T-helper 17 cell (primary cell): ENCODE measurements at places on chromosomes 4 and X.

GRCh38 chr4:182649698-182650477 lies 267.3 kb downstream of the DCTD start:
- DNase-seq = no peak

- no peak for DNase-seq
Measured at GRCh38 chr4:93657527-93657926, 171.0 kb upstream of the ATOH1 start.

DNA sequence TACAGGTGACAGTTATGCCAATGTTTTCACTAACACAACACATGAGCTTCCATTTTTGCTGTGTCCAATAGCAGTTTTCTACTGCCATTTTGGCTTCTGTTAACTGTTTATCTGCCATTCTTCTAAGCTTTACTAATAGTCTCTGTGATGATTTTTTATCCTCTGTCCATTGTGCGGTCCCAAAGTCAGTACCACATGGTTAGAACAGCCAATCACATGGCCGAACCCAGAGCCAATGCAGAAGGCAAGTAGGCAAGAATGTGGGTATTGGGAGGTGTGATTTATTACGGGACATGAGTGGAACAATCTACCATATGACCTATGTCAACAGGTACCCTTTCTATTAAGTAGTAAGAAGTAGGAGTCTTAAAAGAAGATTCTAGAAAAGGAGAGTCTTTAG lies 61.5 kb downstream of the GRIA2 start:
- DNase-seq = no peak

GRCh38 chr4:176291748-176292147 lies 22.7 kb upstream of the ASB5 start:
- no peak for DNase-seq

GRCh38 chrX:11408109-11408405 lies 114.8 kb downstream of the AMELX start:
- no peak for DNase-seq

DNA sequence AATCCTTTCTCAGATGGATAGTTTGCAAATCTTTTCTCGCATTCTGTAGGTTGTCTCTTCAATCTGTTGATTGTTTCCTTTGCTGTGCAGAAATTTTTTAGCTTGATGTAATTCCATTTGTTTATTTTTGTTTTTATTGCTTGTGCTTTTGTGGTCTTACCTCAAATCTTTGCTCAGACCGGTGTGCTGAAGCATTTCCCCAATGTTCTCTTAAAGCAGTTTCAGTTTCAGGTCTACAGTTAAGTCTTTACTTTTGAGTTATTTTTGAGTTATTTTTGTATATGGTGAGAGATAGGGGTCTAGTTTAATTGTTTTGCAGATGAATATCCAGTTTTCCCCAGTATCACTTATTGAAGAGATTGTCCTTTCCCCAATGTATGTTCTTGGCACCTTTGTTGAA lies 18.2 kb upstream of the SLC25A14 start:
- DNase-seq = no peak

DNA sequence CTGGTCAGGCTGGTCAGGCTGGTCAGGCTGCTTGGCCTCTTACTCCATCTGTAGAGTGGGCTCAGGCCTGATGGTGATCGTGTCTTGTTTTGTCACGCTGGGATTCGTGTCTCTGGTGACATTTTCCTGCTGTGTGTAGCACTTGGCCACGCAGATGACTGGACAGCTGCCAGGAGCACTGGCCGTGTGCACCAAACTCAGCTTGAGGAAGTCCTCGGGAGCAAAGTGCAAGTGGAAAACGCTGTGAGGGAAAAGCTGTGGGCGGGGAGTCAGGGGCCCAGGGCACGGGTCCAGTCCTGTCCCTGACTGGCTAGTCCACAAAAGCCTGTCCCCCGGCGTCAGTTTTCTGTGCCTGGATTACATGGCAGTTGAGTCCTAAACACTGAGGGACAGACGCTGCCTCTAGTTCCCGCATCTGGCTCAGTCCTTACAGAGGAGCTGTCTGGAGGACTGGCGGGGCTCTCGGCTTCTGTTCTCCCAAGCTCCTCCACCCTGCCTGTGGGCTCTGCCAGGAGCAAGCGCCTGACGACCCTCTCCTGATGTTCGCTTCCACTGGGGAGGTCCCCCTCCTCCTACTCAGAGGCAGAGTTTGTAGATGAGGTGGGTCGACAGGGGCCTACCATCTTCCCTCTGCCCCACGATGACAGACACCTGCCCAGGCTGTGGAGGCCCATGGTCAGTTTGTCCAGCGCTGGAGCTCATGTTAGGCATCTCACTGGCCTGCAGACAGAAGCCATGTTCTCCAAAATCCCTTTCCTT lies 35.9 kb upstream of the GRPEL1 start:
- no peak for DNase-seq

- no peak for DNase-seq
Measured at GRCh38 chr4:155445306-155445705, 68.5 kb upstream of the MAP9 start.

- DNase-seq = no peak
Measured at GRCh38 chr4:53943345-53944085, 120.9 kb downstream of the CHIC2 start.

- DNase-seq = no peak
Measured at GRCh38 chr4:77854431-77855111, 8.1 kb upstream of the MRPL1 start.

GRCh38 chr4:27271555-27271954 lies 410.9 kb downstream of the STIM2 start:
- no peak for DNase-seq

GRCh38 chr4:89290727-89291516 lies 16.7 kb downstream of the GPRIN3 start:
- DNase-seq = no peak

- DNase-seq = no peak
Measured at GRCh38 chr4:42492962-42493361, 95.7 kb downstream of the SHISA3 start.

DNA sequence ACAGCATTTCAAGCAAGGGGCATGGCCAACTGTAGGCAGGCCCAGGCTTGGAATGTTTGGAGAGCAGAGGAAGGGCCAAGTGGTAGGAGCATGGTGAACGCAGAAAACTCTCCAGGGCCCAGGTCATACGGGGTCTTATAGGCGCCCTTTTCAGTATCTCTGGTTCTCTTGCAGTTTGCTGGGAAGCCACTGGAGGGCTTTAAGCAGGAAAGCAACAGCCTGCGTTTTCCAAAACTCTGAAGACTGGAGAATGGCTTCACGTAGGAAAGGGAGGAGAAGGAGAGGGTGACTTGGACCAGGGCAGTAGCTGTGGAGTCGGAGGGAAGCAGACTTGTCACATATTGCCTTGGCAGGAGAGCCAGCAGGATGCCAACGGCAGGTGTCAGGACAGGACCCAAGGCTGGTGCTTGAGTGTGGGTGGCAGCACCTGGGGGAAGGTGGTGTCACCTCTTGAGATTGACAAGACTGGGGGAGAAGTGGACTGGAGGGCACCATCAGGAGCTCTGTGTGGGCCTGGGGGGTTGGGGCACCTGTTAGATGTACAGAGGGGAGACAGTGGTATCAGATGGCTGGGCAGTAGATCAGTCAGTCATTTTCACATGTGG lies 21.9 kb downstream of the TKTL1 start:
- DNase-seq = peak; percentile 8

DNA sequence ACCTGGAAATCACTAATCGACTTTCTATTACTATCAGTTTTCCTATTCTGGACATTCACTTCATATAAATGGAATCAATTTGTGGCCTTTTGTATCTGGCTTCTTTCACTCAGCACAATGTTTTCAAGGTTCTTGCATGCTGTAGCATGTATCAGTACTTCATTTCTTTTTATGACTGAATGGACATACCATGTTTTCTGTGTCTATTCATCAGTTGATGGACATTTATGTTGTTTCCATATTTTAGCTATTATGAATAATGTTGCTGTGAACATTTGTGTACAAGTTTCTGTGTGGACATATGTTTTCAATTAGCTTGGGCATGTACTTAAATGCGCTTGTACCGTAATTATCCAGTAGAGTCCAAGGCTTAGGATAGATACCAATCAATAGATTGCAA lies 19.9 kb upstream of the RELL1 start:
- DNase-seq = no peak

DNA sequence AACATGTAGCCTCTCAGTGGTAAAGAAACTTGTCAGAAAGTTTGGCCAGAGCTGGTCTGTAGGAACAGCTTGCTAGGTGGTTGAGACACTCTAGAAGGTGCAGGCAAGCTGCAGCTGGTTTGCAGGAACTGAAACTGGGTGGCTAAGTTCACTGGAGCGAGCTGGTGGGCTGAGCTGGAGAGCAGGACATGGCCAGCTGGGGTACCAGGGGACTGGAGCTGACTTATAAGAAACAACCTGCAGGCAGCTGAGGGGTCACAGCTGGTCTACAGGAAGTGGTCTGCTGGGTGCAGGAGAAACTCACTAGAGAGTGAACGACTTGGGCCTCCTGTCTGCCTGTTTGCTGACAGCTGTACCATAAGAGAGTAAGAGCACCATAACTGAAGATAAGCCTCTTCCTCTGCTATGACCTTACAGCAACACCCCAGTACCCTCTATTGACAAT lies 157.1 kb upstream of the LNX1 start:
- no peak for DNase-seq

GRCh38 chr4:152458801-152459302 lies 77.0 kb downstream of the FBXW7 start:
- DNase-seq = no peak

DNA sequence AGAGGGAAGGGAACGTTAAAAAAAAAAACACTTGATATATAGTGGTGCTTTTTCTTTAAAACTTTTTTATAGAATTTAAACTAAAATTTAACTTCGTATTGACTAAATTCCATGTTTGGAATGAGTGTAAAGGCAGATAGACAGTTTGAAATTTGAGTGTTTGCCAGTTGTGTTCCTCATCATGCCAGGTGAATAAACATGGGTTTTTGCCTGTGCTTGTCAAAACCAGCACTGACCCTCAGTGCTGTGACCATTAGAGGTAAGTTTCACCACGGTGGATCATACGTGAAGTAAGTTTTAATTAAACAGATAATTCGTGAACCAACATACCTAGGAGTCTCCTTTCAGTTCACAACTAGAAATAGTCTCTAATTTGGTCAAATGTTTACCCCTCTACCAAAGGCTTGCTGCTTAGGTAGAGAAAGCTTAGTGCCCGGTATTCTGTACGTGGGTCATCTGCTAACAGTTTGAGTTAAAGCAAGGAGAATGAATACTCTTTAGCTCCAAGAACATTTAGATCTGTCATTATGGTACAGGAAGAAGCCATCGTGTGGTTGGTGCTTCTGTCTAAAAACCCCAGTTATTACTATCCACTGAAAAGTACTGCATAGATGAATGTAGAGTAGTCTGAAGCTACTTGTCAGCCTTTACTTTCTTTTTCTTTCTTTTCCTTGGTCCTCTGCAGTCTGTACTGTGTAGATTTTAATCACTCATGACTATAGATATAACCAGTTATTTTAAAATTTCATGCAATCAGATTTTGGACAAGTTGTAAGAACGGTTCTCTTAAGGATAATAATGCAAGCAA lies 32.7 kb downstream of the KIAA0232 start:
- DNase-seq = no peak
